Body of pancreas (tissue), 4 donors: ENCODE measurements at places on chromosomes 3 and 15. TPM values are rescaled to one million over a fixed set of nuclear protein-coding genes. Genes with fewer than 3 reads are reported as not detected.

- H3K27ac ChIP-seq, result no peak overlapping the region
- no peak for DNase-seq
- no peaks in the 10 kb centered on the region for H3K36me3 ChIP-seq
- H3K4me3 ChIP-seq, result no peak overlapping the region
Measured at GRCh38 chr3:181457190-181457589, 254.5 kb upstream of the SOX2 start.

DNA sequence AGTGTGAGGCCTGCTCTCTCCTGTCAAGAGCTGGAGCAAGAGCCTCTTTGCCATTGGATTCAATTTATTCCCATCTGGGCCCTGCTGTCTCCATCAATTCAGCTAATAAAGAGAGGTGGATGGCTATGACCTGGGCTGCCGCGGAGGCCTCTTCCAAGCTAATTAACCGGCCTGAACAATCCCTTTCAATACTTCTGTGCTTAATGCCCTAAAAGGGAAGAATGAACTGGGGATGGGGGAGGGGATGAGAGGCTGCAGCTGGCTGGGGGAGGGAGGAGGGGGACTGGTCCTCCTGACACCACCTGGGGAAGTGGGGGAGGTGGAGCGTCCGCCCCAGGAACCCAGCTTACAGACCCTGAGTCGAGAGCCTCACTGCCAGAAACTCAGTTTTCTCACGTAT, 33.4 kb upstream of the PRR23E start:
- H3K4me3 ChIP-seq, result no peak overlapping the region
- H3K4me1 ChIP-seq, result no peaks in the 10 kb centered on the region
- H3K27me3 ChIP-seq, result no peaks in the 10 kb centered on the region
- H3K36me3 ChIP-seq, result no peaks in the 10 kb centered on the region
- no peak for DNase-seq

GRCh38 chr15:65033659-65034269, 4.3 kb upstream of the MTFMT start:
- H3K4me1 ChIP-seq, result peaks cover 12% of the 10 kb centered on the region
- H3K4me3 ChIP-seq, result no peak overlapping the region
- DNase-seq, result no peak

VWA5B2 gene
- 6.0 TPM for total RNA-seq

GOLGA8S gene
- total RNA-seq, result under 0.01 TPM

- no peaks in the 10 kb centered on the region for H3K27me3 ChIP-seq
- H3K4me1 ChIP-seq, result no peaks in the 10 kb centered on the region
- H3K36me3 ChIP-seq, result no peaks in the 10 kb centered on the region
Measured at GRCh38 chr15:66832664-66833063, 130.6 kb downstream of the SMAD6 start.

SUSD5 gene
- total RNA-seq, result not detected
